CD14-positive monocyte (primary cell): ENCODE measurements at places on chromosomes 1 and 21.

DNA sequence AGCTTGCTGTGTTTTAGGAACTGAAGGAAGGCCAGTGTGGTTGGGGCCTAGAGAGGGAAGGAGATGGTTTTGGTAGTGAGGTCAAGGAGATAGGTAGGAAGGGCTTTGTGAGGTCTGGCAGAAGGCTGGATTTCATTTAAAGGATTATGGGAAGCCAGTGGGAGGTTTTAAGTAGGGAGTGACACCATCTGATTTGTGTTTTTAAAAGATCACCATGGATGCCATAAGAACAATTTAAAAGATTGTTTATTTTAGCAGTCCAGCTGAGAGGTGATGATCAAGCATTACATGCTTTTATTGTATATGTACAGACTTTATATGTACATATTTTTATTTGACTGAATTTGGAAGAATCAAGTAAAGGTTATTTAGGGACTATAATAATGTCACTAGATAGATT, 26.4 kb downstream of the RGL1 start:
- H3K27me3 ChIP-seq = no peaks in the 10 kb centered on the region
- H3K36me3 ChIP-seq = no peaks in the 10 kb centered on the region
- no peak for DNase-seq
- no peak overlapping the region for H3K4me3 ChIP-seq
- no peaks in the 10 kb centered on the region for H3K4me1 ChIP-seq

DNA sequence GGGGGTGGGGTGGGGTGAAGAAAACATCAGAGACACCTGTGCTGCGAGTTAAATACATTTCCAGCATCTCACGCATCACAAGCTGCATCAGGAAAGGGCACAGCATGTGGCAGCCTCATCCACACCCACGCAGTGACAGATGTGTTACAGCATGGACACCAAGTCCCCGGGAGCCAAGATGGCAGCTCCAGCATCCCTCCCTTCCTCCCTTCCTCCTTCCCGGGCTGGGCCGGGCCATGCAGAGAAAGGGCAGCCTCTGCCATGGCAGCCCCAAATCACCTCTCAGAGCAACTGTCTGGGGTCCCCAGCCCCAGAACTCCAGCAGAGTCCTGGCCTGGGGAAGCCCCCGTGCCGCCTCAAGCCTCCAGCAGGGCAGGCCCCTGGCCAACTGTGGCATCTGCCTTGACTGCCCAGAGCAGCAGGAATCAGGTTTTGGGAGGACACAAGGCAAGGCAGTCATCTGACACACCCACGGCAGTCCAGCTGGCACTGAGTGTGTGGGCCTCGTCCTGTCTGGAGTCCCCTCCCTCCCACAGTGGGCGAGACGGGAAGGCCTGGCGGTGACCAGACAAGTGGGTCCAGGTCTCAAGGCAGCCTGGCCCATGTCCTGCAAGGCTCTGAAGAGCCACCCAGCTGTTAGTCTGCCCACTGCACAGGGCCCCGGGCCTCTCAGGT, 6.2 kb downstream of the SMIM1 start:
- DNase-seq = no peak
- peaks cover 52% of the 10 kb centered on the region for H3K36me3 ChIP-seq
- H3K27me3 ChIP-seq = no peaks in the 10 kb centered on the region
- peaks cover 11% of the 10 kb centered on the region for H3K4me1 ChIP-seq

DNA sequence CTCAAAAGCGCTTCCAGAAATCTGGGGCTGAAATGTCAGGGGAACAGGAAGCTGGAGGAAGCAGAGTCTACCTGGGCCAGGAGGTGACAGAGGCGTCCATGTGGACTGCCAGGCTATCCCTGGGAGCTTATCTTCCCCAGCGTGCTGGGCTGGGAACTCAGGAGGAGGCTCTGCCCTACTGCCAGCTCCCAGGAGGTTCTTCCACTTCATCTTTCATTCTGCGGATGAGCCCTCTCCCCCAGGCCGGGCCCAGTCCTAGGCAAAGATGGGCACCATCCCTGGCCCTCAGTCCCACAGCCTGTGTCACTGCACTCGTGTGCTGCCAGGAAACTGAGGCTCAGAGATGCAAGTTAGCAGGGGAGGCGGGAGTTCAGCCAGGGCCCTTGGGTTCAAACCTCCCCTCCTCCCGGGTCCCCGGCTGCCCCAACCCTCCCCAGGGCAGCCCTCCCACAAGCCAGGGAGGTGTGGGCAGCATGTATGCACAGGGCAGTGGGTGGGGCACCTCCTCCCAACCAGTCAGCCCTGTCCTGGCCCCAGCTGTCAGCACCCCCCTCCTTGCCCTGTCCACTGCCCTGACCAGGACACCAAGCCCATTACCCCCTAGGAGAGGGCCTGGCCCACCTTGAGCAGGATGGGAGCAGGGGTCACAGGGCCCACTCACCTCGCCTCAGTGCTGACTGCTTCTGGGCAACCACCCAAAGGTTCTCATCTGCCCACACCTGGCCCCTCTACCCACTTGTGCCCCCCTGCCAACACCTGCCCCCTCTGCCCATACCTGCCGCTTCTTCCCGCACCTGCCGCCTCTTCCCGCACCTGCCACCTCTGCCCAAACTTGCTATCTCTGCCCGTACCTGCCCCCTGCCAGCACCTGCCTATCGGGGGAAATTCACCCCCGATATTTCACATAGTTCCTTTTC, 226.0 kb downstream of the NPHP4 start:
- no peak overlapping the region for H3K27ac ChIP-seq
- no peaks in the 10 kb centered on the region for H3K36me3 ChIP-seq
- DNase-seq = no peak
- H3K4me1 ChIP-seq = peaks cover 7% of the 10 kb centered on the region
- no peak overlapping the region for H3K4me3 ChIP-seq

GRCh38 chr1:229167318-229167717, 103.6 kb upstream of the RAB4A start:
- H3K4me1 ChIP-seq = peaks cover 21% of the 10 kb centered on the region
- H3K4me3 ChIP-seq = no peak overlapping the region
- no peak for DNase-seq
- H3K36me3 ChIP-seq = no peaks in the 10 kb centered on the region
- no peak overlapping the region for H3K27ac ChIP-seq

GRCh38 chr1:214895011-214895600, 187.4 kb upstream of the KCNK2 start:
- no peaks in the 10 kb centered on the region for H3K27me3 ChIP-seq
- no peaks in the 10 kb centered on the region for H3K4me1 ChIP-seq
- H3K36me3 ChIP-seq = no peaks in the 10 kb centered on the region
- H3K27ac ChIP-seq = no peak overlapping the region
- no peak overlapping the region for H3K4me3 ChIP-seq

DNA sequence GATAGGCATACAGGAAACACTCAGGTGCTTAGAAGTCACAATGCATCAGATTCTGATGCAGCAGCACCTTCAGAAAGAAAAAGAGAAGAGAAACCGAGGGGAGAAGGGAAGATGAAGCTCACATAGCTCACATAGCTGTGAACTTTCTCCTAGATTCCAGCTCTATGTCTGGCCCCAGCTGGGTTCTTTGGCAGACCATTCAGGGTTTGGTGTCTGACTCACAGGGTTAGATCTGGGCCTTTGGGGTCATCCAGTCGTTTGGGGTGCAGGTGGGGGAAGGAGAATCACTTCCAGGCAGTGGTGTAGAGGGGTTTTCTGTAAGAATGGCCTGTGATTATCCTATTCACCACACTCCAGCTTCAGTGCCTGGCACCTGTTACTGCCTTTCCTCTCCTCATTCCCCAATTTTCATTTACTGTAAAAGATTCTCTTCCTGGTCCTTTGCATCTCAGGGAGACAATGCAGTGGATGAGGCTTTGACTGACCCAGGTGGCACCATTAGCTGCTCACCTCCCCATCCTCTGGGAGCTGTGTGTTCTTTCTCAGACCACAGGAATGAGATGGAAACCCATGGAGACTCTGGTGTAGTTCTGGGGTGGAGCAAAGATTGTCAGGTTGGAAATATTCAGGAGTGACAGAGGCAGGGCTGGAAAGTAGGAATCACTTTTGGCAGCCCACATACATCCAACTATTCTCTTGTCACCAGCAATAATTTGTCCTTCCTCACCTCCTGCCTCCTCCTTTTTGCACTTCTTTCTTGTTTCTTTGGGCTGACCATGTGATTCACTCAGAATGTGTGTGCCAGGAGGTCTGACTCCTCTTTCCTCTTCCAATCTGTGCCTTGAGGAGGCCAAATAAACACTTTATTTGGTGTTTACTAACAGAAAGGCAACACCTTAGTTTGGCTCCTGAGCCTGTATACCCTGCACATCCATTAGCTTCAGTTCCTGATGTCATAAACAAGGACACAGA, 103.3 kb downstream of the PAPPA2 start:
- H3K36me3 ChIP-seq = no peaks in the 10 kb centered on the region
- no peaks in the 10 kb centered on the region for H3K4me1 ChIP-seq
- DNase-seq = no peak
- H3K27ac ChIP-seq = no peak overlapping the region
- H3K4me3 ChIP-seq = no peak overlapping the region

DNA sequence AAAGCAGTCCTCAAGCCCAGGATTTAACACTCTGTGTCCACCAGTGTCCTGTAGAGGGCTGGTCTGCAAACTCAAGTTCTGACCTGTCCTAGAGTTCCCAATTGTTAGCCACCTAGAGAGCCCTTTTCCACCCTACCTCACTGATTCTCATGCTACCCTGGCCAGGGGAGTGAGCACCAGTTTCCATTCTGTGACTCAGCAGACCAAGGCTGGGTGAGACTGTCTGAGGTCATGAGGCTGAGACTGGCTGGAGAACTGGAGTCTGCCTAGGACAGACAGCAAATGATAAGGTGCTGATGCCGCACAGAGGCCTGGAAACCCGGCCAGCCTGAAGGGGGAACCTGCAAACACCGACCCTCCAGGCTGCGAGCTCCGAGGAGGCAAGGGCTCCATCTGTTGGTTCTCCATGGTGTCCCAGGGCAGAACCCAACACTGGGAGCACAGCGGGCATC, 13.7 kb downstream of the GLIS1 start:
- H3K27me3 ChIP-seq = no peaks in the 10 kb centered on the region
- H3K4me1 ChIP-seq = no peaks in the 10 kb centered on the region
- no peak overlapping the region for H3K4me3 ChIP-seq
- DNase-seq = no peak

DNA sequence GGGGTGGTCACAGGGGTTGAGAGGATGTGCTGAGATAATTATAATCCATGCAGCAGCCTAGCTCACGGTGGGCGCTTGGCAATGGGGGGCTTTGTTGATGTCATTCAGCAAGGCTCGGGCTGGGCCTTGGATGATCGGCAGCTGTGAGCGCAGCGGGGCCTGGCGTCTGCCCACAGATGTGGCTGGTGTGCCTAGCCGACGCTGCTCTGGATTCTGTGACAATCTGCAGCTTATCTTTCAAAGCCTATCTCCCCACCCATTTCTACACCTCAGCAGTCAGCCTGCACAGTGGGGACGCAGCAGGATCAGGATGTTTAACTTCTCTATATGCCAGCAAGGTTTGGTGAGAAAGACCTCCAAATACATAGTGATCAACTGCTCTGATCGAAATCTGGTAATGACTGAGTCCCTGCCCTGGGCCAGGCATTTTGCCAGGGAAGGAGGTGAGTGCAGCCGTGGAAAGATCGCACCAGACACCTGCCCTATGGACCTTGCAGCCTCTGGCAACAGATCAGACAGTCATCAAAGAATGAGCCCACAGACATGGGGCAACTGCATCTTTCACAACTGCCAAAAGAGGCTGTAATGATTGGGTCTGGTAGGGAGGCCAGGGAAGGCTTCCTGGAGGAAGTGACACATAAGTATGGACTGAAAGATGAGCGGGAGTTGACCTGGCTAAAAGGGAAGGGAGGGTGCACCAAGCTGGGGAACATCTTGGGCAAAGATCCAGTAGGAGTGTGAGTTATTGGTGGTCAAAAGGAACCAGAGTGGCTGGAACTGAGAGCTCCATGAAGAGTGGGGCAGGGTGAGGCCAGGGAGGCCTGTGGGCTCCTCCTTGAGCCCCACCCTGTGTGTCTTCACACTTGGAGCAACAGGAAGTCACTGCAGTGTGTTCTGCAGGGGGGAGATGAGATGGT, 35.3 kb downstream of the EPHB2 start:
- peaks cover 46% of the 10 kb centered on the region for H3K4me1 ChIP-seq
- H3K27me3 ChIP-seq = no peaks in the 10 kb centered on the region
- DNase-seq = peak; percentile 91

GRCh38 chr1:218845589-218845988, 328.1 kb upstream of the LYPLAL1 start:
- peaks cover 13% of the 10 kb centered on the region for H3K4me1 ChIP-seq
- no peaks in the 10 kb centered on the region for H3K27me3 ChIP-seq
- H3K27ac ChIP-seq = no peak overlapping the region

GRCh38 chr1:59999746-60000145, 73.2 kb upstream of the CYP2J2 start:
- no peaks in the 10 kb centered on the region for H3K4me1 ChIP-seq
- H3K4me3 ChIP-seq = no peak overlapping the region
- no peaks in the 10 kb centered on the region for H3K27me3 ChIP-seq
- no peaks in the 10 kb centered on the region for H3K36me3 ChIP-seq
- no peak overlapping the region for H3K27ac ChIP-seq
